ENCODE measurements at places on chromosomes 1 and 21.

DNA sequence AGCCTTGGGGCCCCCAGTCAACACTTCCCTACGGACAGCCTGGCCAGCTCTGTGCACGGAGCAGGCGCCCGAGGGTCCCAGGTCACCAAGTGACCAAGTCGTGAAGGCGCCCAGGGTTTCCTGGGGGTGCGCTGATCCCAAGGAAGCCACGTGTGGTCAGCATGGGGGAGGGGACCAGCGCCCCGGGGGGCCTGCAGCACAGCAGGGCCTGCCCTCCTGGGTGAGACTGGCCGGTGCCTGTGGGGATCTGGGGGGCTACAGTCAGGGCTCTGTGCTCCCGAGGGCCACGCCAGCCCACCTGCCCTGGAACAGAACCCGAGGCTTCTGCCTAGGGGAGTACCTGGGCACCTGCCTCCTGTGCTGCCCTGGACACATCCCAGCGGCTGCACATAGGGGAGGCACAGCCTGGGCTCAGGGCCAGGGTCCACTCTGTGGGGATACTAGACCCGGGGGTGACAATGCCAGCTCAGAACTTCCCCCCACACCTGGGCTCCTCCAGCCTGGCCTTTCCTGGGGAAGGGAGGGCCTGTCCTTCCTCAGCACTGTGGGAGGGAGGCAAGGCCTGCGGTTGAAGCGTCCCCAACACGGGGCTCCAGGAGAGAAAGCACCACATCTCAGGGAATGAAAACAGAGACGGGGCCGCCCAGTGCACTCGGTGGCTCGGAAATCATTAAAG lies 6.2 kb upstream of the POFUT2 start:
- no peak for DNase-seq

DNA sequence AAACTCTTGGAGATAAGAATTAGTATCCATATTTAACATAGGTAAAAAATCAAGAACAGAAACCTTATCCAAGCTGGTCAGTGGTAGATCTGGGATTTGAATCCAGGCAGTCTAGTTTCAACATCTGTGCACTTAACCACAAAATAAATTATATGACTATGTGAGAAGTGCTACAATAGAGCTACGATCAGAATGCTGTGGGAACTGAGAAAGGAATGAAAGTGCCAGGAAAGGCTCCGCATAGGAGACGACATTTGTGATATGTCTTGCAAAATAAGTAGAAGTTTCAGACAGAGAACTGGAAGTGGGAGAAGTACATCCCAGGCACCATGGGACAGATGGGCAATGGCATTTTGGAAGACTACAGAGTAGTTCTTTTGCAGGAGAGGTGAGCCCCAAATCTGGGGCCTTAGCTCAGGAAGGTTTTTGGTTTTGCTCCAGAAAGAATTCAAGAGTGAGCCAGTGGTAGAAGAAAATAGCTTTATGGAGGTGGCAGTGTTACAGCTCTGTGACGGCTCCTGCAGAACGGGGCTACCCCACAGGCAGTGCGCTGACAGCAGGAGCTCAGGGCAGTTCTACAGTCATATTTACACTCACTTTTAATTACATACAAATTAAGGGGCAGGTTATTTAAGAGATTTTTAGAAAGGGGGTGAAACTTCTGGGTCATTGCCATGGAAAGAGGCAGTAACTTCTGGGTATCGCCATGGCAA lies 25.5 kb upstream of the GJA5 start:
- DNase-seq: no peak

- DNase-seq: no peak
Observed at GRCh38 chr1:27403065-27403726, 10.8 kb downstream of the GPR3 start.

- no peak for DNase-seq
Observed at GRCh38 chr1:167566766-167567165, 13.2 kb upstream of the CREG1 start.

DNA sequence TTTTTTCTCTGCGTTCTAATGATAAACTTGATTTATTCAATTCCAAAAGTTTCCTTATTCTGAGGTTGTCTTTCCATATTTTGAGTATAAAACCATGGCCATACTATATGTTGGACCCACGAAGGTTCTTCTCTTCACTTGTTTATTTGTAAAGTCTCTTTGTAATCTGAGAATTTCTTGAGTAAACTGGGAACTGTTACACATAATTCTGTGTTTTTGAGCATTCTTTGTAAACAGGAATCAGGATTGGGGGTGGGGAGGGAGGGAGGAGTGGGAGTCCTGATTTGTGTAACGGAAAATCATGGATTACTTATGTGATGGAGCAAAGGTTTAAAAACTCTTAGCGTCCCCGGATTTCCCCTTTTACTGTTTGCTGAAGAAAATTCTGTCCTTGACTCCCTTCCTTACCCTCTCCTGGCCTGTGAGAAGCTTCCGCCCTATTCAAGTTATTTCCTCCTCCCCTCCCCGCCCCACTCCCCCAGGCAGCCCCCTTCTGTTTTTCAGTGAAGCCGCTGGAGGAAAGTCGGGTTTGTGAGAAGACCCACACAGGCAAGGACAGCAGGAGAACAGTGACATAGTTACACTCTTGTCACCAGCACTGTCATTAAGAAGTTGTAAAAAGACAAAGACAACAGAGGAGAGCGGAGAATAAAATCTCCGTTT lies 6.4 kb upstream of the NBPF11 start:
- no peak for DNase-seq
